ENCODE measurements at places on chromosomes 11 and 22. TPM values are rescaled to one million over a fixed set of nuclear protein-coding genes. Genes with fewer than 3 reads are reported as not detected.

SLC1A2 gene
- total RNA-seq = 1.6 TPM

DNA sequence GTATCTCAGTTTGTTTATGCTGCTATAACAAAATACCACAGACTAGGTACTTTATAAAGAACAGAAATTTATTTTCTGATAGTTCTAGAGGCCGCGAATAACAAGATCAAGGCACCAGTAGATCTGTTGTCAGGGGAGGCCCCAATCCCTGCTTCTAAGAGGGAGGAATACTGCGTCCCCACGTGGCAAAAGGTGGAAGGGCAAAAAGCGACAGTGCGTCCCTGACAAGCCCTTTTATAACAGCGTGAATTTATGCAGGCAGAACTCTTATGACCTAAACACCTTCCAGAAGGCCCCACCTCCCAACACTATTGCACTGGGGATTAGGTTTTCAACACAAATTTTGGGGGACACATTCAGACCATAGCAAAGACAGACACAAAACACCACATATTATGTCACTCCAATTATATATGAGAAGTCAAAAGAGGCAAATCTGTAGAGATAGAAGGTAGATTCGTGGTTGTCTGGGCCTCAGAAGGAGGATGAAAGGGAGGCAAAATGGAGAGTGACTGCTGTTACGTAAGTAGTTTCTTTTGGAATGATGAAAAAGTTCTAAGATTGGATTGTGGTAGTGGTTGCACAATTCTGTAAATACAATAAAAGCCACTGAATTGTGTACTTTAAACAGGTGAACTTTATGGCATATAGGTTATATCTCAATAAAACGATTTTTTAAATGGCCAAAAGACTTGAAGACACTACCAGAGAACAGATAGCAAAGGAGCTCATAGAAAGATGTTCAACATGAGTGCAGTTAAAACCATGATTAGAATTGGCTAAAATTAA lies 30.1 kb upstream of the TNRC6B start:
- no peak for DNase-seq

GRCh38 chr11:60785806-60786361 lies 751 bp downstream of the MS4A10 start:
- DNase-seq = no peak

GRCh38 chr22:34067031-34067430 lies 146.8 kb upstream of the LARGE1 start:
- DNase-seq = peak; percentile 12

DUSP8 gene
- 1.5 TPM for total RNA-seq

GRCh38 chr11:44946263-44946662 lies 4.4 kb downstream of the TP53I11 start:
- peak; percentile 97 for DNase-seq

- DNase-seq = no peak
Measured at GRCh38 chr11:126601550-126602215, 246.2 kb downstream of the ST3GAL4 start.

- DNase-seq = no peak
Measured at GRCh38 chr22:26534171-26534855, 22.0 kb upstream of the TFIP11 start.

DNA sequence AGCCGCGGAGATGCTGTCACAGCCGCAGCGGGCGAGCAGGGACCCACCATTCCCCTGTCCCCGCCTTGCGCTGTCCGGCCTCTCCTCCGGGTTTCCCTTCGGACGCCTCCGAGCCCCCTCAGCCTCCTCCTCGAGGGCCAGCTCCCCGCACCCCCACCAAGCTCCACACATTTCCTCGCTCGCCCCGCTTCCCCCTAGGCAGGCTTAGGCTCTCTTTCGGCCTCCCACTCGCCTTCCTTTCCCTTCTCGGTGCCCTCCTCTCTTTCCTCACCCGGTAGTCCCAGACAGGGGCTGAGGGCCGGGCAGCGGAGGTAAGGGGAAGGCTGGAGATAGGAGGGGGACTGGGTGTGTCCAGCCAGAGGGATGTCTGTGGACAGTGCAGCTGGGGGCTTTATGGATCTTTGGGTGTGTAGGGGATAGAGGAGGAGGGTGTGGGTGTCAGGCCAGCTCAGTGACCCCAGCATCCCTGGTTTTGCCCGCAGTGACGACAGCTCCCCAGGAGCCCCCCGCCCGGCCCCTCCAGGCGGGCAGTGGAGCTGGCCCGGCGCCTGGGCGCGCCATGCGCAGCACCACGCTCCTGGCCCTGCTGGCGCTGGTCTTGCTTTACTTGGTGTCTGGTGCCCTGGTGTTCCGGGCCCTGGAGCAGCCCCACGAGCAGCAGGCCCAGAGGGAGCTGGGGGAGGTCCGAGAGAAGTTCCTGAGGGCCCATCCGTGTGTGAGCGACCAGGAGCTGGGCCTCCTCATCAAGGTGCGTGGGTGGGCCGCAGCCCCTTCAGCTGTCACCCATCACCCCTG lies 1.6 kb downstream of the KCNK4 start:
- DNase-seq = no peak

DNA sequence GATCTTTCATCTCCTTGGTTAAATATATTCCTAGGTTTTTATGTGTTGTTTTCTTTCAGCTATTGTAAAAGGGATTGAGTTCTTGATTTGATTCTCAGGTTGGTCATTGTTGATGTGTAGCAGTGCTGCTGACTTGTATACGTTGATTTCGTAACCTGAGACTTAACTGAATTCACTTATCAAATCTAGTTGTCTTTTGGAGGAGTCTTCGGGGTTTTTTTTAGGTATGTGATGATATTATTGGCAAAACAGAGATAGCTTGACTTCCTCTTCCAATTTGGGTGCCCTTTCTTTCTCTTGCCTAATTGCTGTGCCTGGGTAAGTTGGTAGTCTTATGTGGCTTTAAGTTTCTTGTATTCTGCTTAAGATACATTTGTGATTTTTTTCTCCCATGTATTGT lies 52.8 kb downstream of the CBL start:
- DNase-seq = no peak

SIK2 gene
- total RNA-seq = 14.9 TPM

DNA sequence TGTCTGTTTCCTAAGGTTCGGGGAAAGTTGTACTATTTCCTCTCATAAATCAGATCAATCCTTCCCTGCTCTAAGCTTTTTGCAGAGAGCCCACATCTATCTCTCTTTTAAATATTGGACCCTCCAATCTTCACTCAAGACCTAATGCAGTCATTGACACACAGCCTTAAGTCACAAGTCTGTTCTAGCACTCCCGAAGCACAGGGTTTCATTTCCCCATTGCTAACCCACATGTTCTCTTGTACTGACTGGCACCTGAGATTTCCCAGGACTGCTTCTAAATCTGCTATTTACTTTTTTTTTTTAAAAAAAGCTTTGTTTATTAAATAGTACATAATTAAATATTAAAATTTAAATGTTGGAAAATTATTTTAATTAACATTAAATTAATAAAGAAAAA lies 674.7 kb downstream of the TBC1D22A start:
- no peak for DNase-seq

GRCh38 chr11:67253872-67254624 lies 12.2 kb upstream of the GRK2 start:
- DNase-seq = no peak

- peak; percentile 45 for DNase-seq
Measured at GRCh38 chr22:44632541-44633396, 69.2 kb upstream of the PRR5 start.

DNA sequence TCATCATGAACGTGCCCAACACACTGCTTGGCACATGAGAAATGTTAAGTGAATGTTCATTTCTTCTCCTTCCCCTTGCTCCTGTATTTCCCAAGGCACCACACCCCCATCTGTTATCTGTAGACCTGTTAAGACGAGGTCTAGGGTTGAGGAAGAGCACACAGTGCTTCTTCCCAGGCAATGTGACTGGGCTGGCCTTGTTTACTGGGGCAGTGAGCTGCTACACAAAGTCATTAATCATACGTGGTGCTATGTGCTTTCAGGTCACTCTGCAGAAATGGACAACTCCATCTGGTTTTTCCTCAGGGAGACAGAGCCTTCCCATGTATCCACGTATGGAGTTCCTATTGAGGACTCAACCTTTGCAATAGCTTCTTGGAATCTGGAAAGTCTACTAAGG lies 118.7 kb downstream of the KCNC1 start:
- no peak for DNase-seq

- DNase-seq = peak; percentile 48
Measured at GRCh38 chr11:83249972-83250593, 36.1 kb downstream of the CCDC90B start.

POU2AF3 gene
- total RNA-seq = 2.7 TPM

GRCh38 chr11:134250675-134251074 lies 2.5 kb downstream of the THYN1 start:
- DNase-seq = no peak

GRCh38 chr11:13141731-13142709 lies 132.9 kb downstream of the RASSF10 start:
- DNase-seq = peak; percentile 49

IL17REL gene
- not detected for total RNA-seq

- DNase-seq = no peak
Measured at GRCh38 chr11:692824-693414, 2.1 kb downstream of the DEAF1 start.

GRCh38 chr11:104538313-104538712 lies 359.9 kb downstream of the CASP12 start:
- DNase-seq = no peak

DEPDC7 gene
- total RNA-seq = 13.3 TPM

OR4A16 gene
- not detected for total RNA-seq

SLC5A12 gene
- 0.04 TPM for total RNA-seq

- DNase-seq = no peak
Measured at GRCh38 chr22:27906241-27906640, 12.8 kb downstream of the PITPNB start.

GRCh38 chr11:58560842-58561241 lies 14.8 kb downstream of the LPXN start:
- DNase-seq = no peak

- no peak for DNase-seq
Measured at GRCh38 chr11:69611548-69612526, 29.1 kb upstream of the CCND1 start.

DNA sequence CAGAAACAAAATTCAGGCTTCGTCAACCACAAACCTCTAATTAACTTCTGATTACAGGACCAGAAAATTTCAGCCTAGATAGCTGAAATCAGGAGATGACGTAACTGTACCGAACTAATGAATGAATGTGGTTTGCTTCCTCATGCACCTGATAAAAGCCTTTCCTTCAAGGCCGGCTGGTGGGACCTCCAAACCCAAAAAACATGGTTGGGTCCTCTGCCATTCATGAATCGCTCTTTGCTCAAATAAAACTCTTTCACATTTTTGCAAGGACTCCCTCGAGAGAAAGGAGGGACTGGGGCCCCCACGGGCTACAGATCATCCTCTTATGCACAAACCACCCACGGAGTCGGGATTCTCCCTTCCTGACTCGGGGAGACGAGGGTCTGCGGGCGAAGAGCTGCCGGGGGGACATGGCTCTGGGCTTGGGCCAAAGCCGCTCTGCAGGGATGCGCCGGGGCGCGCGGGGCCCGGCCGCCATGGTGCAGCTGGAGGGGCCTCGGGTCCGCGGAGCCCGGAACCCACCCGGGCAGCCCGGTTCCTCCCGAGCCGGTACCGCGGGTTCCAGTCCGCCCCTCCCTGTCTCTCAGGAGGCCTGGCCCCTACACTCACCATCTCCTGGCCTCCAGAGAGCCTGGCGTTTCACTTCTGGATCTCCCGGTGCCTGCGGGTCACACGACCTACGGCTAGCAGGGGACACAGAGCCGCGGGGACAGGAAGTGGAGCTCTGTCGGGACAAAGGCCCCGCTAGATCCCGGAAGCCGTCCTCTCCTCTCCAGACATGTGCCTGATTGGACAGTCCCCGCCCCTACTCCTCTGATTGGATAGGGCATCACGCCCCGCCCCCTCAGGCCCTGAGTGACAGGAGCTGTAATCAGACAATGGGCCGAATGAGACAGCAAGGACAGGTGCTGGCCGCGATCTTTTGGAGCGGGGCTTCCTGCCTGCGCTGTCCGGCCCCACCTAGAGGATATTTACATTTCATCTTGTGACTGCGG lies at the start of gene ZNF195:
Gene ZNF195 (minus strand): TSS at position 721 of the 998 bp plus-strand sequence. CDS start 106 bp downstream, at position 615.
- DNase-seq = peak; percentile 98

GRCh38 chr11:3035333-3035732 lies 21.9 kb downstream of the CARS1 start:
- DNase-seq = no peak

EHD1 gene
- total RNA-seq = 46.1 TPM

AGBL2 gene
- total RNA-seq = 0.44 TPM

TRIM29 gene
- total RNA-seq = 0.40 TPM

- no peak for DNase-seq
Measured at GRCh38 chr11:129412494-129412893, 36.8 kb downstream of the BARX2 start.

DNA sequence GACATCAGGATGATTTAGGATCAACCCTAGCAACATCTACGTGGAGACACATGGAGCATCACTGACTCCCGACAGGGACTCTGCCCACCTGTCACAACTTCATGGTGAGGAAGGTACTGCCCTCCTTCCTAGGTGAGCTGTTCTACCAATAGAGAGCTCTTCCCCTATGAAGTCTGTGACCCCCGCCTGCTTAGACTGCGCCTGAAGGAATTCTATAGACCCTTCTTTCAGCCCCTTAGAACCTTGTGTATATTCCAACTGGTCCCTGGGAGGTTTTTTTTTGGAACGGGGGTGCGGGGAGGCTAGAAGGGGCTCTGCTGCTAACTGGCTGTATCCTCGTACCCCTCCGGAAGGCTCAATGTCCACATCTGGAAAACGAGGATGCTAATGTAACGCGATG lies 566 bp downstream of the INTS4 start:
- no peak for DNase-seq

- DNase-seq = no peak
Measured at GRCh38 chr22:33913188-33913587, 7.1 kb downstream of the LARGE1 start.

- no peak for DNase-seq
Measured at GRCh38 chr11:110345743-110346142, 49.3 kb upstream of the RDX start.

- DNase-seq = no peak
Measured at GRCh38 chr22:22930222-22930497, 42.5 kb downstream of the IGLL5 start.

PDE3B gene
- 2.2 TPM for total RNA-seq

DNA sequence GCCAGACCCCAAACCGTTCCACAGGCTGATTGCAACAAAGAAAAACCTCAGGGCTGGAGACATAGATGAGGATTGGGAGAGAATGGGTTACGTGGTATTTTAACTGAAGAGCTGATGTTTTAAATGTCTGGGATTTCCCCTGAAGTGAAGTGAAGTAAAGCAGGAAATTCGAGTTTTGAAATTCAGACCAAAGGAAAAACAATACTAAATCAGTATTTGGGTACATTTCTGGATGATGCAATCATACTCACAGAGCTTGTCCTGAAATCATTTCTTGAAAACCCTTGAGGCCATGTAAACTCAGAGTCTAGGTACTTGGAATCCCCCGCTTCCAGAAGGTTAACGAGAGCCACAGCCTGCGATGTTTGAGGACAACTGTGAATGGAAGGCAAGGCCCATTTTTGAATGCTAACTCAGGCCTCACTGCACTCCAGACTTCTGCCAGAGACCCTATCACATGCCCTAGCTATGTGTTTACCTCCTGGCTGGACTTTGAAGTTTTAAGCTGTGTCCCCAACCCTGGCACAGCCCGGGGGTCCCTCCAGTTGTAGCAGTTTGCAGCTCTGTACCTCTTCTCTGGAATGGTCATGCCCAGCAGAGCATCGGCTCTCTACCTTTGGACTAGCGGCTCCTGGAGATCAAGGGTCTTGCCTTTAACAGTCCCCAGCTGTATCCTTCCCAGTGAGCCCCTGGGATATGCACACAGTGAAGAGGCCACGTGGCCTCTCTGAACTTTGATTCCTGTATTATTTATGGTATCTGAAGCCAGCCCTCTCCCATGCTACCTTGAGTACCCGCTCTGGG lies 5.4 kb upstream of the FTH1 start:
- peak; percentile 79 for DNase-seq

VPREB3 gene
- total RNA-seq = 0.40 TPM

Data from muscle of leg (tissue), 16 donors.